Urinary bladder (tissue), 4 donors: ENCODE measurements at places on chromosomes 7 and 10. TPM values are rescaled to one million over a fixed set of nuclear protein-coding genes. Genes with fewer than 3 reads are reported as not detected.

SRRM3 gene
- total RNA-seq: 0.58 TPM

MEOX2 gene
- total RNA-seq: 43.1 TPM

MUC3A gene
- total RNA-seq: not detected

GRCh38 chr7:51367614-51367968 lies 51.0 kb upstream of the COBL start:
- DNase-seq: no peak

- DNase-seq: no peak
These were observed 5.5 kb upstream of the LAMB4 start for GRCh38 chr7:108135446-108136190.

DNA sequence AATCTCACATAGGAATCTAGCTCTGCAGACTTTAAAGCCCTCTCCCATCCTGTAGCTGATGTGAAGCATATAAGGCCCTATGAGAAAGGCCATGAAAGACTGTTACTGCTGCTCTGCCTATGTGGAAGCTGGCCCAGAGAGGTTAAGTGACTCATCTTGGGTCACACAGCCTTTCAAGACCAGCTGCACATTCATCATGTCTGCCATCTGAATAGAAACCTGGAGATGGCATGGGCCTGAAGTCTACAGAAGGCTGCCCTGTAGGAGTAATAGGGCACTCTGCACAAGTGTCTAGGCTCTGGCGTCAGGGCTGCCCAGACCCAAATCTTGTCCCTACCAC lies 59.4 kb upstream of the COL13A1 start:
- DNase-seq: no peak

GRCh38 chr10:12981570-12981969 lies 19.9 kb downstream of the CCDC3 start:
- DNase-seq: no peak

DNA sequence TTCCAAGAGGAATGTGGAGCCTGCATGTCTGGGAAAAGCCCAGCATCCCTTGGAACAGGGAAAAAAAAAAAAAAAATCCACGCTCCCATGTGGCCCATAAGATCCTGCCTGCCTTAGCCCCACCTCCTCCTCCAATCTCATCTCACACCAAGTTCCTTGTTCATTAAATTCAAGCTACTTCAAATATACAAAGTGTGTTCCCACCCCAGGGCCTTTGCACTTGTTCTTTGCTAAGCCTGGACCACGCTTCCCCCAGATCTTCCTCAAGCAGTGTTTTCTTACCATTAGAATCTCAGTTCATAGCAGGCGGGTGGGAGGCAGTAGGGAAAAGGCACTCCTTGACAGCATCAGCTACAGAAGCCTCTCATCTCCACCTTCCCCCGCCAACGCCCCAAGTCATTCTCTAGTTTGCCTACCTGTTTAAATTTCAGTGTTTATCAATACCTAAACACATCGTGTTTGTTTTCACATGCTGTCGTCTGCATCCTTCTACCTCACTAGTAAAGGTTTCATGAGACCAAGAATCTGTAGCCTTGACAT lies 262.8 kb downstream of the FGFR2 start:
- DNase-seq: no peak

GRCh38 chr10:66378117-66378876 lies 547.5 kb upstream of the LRRTM3 start:
- no peak for DNase-seq

DNA sequence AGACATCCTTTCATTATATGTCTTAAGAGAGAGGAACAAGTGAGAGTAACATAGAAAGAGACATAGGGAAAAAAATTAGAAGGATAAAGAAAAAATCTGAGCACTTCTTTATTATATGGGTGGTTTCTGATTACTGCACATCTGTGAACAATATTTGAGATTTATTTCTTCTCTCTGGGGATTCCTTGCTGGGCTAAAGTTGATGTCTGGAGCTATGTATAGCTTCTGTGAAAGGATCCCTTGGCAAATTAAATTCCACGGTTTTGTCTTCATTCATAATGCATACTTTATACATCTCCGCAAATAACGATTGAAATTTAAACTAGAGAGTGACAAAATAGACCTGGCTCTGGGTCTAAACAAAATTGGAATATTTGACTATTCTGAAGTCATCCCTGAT lies 232.2 kb upstream of the CTBP2 start:
- DNase-seq: no peak

WEE2 gene
- 0.42 TPM for total RNA-seq

DNA sequence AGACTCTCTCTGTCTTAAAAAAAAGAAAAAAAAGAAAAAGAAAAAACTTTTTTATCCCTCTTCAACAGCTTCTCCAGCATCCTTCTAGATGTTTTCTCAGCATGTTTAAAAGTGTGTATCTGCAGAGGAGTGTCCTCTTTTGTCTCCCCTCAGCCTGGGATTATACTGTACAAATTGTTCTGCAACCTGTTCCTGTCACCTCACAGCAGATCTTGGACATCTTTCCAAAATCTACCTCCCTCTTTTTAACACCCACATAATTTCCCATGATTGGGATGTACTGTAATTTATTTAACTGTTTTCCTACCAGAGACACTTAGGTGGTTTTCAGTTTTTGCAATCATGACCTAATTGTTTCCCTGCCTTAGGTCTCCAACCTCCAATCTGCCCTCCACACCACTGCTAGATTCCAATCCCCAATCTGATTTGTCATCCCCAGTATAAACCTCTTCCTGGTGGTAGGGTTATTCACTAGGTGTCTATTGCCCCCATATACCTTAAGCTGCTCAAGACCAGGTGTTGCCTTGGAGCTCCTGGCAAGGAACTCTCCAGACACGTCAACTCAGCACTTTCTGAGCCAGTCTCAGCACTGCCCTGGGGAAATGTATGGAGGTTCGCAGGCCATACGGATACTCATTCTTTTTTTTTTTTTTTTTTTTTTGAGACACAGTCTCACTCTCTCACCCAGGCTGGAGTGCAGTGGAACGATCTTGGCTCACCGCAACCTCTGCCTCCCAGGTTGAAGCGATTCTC lies 17.6 kb upstream of the DDIT4 start:
- no peak for DNase-seq

- no peak for DNase-seq
These were observed 409.1 kb upstream of the ANKRD30A start for GRCh38 chr10:36716291-36716690.

DNA sequence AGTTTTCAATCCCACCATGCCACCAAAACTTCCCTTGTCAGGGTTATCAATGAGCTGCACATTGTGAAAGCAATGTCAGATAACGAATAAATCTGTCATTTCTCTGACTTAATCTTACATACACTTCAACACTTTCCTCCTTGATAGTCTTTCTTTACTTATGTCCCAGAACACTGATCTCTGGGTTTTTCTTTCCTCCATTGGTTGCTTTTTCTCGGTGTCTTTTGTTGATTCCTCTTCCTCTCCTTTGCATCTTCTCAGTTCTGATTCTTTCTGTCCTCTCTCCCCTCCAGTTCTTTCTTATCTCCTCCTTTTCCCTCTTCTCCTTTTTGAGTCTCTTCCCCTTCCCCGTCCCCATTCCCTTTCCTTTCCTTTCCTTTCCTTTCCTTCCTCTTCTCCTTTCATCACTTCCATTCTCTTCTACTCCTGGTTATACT lies 16.6 kb downstream of the DNAJB9 start:
- no peak for DNase-seq

SAMD9L gene
- total RNA-seq: 25.5 TPM

NRG3 gene
- total RNA-seq: 1.5 TPM

LIPJ gene
- 0.26 TPM for total RNA-seq

- no peak for DNase-seq
These were observed 12.5 kb downstream of the MMRN2 start for GRCh38 chr10:86944907-86945306.

DNA sequence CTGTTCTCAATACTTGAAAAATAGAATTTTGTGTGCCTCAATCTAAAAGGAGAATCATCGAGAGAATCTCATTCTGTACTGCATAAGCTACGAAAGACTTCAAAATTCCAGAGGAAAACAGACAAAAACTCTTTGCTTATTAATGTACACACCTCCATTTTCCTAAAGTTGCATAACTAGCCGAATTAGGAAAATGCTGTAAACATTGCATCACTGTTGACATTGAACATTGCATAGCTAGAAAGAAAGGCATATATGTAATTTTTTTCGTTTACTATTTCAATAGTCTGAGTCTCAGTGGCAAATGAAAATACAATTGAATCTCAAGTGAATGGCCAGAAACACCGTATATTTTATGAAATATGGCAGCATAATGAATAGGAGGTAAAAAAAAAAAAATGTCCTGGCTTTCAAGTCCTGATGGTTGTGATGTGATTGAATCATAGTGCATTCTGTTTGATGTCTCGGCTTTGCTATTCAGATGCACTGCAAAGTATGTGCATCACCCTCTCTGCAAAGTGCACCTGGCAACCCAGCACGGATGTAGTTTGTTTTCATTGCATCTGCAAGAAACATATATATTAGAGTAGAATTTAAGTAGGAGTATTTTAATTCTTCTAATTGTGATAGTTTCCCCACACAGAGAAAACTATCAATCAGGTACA lies 196.7 kb downstream of the VTI1A start:
- no peak for DNase-seq

DNA sequence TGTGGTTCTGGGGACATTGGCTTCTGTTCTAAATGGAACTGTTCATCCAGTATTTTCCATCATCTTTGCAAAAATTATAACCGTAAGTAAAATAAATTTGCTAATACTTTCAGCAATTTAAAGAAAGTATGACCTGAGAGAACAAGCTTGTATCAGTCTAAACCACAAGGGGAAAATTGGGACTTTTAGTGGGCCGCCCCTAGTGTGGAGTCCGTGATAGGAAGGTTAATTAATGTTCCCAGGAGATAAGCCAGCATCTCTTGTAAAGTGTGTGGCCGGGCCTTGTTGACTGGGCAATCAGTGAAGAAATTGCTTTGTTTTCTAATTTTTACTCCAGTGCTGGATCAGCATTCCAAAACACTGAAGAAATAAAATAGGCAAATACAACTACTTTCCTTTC lies 83.0 kb downstream of the ABCB5 start:
- no peak for DNase-seq

GRCh38 chr7:77293046-77293445 lies 93.4 kb upstream of the FGL2 start:
- no peak for DNase-seq

DNA sequence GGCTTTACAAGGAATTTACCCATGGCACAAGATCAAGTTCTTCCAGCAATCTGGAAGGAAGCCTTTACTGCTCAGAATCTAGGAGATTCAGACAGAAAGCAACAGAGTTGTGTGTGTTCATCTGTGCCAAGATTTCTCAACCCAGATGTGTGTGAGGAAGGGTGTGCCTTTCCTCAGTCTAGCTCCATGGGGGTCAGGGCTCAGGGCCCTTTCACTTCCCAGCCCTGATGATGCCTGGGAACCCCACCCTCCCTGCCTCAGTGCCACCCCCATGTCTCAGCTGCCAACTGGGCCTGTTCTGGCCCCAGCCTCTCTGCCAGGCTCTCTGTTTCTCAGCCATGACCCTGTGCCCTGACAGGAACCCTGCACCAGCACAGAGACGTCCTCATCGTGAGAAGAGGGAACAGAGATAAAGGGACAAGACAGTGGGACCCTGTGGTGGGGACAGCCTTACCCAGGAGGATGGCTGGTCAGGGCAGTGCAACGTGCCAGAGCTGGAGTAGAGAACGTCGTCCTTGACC lies 102.0 kb downstream of the VIPR2 start:
- DNase-seq: no peak

- no peak for DNase-seq
These were observed 37.9 kb upstream of the ADD3 start for GRCh38 chr10:109969760-109970346.

GRCh38 chr7:112970771-112971170 lies 115.9 kb downstream of the GPR85 start:
- no peak for DNase-seq

- DNase-seq: no peak
These were observed 241.7 kb downstream of the CHCHD3 start for GRCh38 chr7:132840199-132840598.
